Central memory CD8-positive, alpha-beta T cell (primary cell): ENCODE measurements at places on chromosomes 16 and 17.
A peak's percentile ranks its signal among the peaks of the same experiment; 100 is the strongest.

- peak; percentile 30 for DNase-seq
- peaks cover 29% of the 10 kb centered on the region for H3K36me3 ChIP-seq
- H3K4me1 ChIP-seq = no peaks in the 10 kb centered on the region
- no peak overlapping the region for H3K4me3 ChIP-seq
These were observed 22.1 kb downstream of the TRIM25 start for GRCh38 chr17:56891751-56892150.

- no peak overlapping the region for H3K4me3 ChIP-seq
- no peaks in the 10 kb centered on the region for H3K27me3 ChIP-seq
- no peaks in the 10 kb centered on the region for H3K4me1 ChIP-seq
- no peak overlapping the region for H3K27ac ChIP-seq
- DNase-seq = no peak
- H3K36me3 ChIP-seq = no peaks in the 10 kb centered on the region
These were observed 252.9 kb downstream of the GRIN2A start for GRCh38 chr16:9929313-9929712.

DNA sequence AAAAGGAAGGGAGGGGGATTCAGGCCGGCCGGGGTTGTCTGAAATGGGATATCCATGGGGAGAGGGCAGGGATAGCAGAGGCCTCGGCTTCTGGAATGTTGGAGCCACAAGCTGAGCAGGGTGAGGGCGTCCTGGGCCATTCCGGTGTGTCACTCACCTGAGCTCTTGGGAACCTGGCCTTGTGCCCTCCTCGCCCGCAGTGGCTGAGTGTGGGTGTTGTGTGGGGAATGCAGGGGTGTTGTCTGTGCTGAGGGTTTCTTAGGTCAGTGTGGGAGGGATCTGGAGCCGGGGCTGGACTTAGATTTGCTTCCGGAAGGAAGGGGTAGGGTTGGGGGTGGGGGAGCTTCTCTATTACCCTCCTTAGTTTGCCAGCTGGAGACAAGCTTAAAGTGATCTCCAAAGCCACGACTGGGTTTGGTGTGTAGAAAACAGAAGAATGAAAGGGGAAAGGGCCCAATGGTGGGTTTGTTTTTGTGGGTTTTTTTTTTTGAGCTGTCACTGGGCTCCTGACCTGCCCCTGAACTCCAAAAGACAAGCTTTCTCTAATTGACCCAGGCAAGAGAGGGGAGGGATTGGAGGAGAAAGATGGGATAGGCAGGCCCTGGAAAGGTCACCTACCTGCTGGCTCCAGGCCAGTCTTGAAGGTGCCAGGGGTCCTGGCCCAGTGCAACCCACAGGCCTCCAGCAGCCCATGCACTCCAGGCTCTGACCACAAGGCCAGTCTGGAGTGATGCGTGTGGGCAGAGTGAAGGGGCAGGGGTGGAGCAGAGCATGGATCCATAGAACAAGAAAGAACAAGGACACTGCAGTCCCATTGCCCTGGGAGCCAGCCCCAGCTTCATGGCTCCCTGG is at the start of gene SULT1A2:
TSS of gene SULT1A2 (minus strand) at position 211 of the 852 bp plus-strand sequence. CDS start 1,120 bp downstream, outside the sequence.
- H3K36me3 ChIP-seq = no peaks in the 10 kb centered on the region
- H3K27ac ChIP-seq = no peak within 1 kb of the TSS
- no peak within 1 kb of the TSS for H3K4me3 ChIP-seq
- H3K4me1 ChIP-seq = no peaks in the 10 kb centered on the region
- H3K27me3 ChIP-seq = no peaks in the 10 kb centered on the region

- H3K27ac ChIP-seq = no peak overlapping the region
- H3K27me3 ChIP-seq = no peaks in the 10 kb centered on the region
- H3K4me1 ChIP-seq = peaks cover 8% of the 10 kb centered on the region
- no peak overlapping the region for H3K4me3 ChIP-seq
These were observed 94.1 kb downstream of the SLC39A11 start for GRCh38 chr17:72998343-72998742.

GRCh38 chr16:30910427-30911029 is 12.8 kb upstream of the FBXL19 start:
- no peaks in the 10 kb centered on the region for H3K36me3 ChIP-seq
- no peak overlapping the region for H3K27ac ChIP-seq
- no peaks in the 10 kb centered on the region for H3K27me3 ChIP-seq
- H3K4me1 ChIP-seq = peaks cover 9% of the 10 kb centered on the region

GRCh38 chr16:17386229-17386628 is 84.5 kb downstream of the XYLT1 start:
- no peak for DNase-seq
- H3K36me3 ChIP-seq = no peaks in the 10 kb centered on the region
- H3K4me3 ChIP-seq = no peak overlapping the region
- H3K27me3 ChIP-seq = no peaks in the 10 kb centered on the region

- no peak for DNase-seq
- peaks cover 21% of the 10 kb centered on the region for H3K4me1 ChIP-seq
- no peak overlapping the region for H3K4me3 ChIP-seq
- no peak overlapping the region for H3K27ac ChIP-seq
- H3K27me3 ChIP-seq = no peaks in the 10 kb centered on the region
These were observed 8.8 kb downstream of the CNP start for GRCh38 chr17:41975099-41976083.

DNA sequence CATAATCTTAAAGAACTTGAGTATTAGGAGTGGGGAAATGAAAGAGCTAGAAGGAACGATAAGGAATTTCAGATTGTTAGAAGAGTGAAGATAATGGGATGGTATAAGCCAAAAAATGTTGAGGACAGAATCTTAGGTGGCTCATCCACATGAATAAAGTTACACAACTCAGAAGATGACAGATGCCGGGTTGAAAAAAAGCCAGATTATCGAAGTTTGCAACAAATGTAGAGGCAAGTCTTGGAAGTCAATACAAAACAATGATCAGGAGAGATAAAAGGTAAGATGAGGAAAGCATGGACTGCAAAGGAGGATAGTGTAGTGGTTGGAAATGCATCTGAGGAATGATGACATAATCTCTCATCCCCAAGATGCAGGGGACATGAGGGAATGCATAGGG is 45.1 kb upstream of the TAOK1 start:
- no peak overlapping the region for H3K27ac ChIP-seq
- H3K36me3 ChIP-seq = no peaks in the 10 kb centered on the region
- no peaks in the 10 kb centered on the region for H3K4me1 ChIP-seq
- H3K4me3 ChIP-seq = no peak overlapping the region
- H3K27me3 ChIP-seq = peaks cover 19% of the 10 kb centered on the region
- no peak for DNase-seq

DNA sequence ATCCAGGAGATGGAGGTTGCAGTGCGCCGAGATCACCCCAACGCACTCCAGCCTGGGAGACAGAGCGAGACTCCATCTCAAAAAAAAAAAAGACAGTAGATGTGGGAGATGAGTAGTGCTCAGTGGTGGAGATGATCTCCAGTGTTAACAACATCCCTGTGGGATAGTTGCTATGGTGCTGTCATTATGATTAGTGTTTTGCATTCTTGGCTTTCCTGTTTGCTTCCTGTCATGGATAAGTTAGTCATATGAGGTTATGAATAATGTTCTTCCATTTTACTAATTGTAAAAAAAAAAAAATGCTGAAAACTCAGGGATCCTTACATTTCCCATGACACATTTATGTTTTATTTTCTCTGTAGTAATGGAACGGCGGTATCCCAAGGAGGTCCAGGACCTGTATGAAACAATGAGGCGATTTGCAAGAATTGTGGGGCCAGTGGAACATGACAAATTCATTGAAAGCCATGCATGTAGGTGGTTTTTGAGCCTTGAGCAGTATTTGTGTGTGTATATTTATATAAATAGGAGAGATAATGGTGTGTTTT is 24.5 kb upstream of the DUSP14 start:
- H3K27me3 ChIP-seq = no peaks in the 10 kb centered on the region
- no peak overlapping the region for H3K27ac ChIP-seq
- no peak overlapping the region for H3K4me3 ChIP-seq
- H3K4me1 ChIP-seq = no peaks in the 10 kb centered on the region
- peaks cover 26% of the 10 kb centered on the region for H3K36me3 ChIP-seq
- no peak for DNase-seq

DNA sequence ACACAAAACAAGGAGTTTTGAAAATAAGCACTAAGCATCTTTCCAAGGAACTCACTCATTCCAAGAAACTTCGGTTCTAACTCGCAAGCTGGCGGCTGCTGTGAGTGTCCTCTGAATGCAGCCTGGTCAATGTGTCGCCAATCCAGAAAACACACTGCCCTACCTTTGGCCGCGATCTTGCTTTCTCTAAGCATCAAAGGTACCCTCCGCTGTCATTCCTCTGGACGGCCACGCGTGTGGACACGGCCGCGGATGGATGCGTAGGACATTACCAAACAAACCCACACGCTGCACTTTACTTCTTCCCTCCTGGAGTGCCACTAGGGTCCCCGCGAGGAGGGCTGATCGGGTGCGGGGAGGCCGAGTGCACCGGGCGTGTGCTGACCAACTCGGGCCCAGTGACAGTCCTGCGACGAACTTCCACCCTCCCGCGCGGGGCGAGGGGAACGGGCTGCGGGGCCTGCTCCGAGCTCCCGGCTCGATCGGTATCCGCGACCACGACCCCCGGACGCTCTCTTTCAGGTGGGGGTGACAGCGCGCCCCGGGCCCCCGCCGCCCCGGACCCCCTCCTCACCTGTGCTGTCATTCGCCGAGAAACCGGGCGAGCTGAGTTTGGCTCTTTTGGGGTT is 1.1 kb downstream of the CREBBP start:
- no peak for DNase-seq
- H3K27me3 ChIP-seq = peaks cover 9% of the 10 kb centered on the region
- H3K36me3 ChIP-seq = peaks cover 19% of the 10 kb centered on the region

GRCh38 chr16:66911112-66911511 is 7.6 kb downstream of the CDH16 start:
- no peak for DNase-seq
- H3K27me3 ChIP-seq = no peaks in the 10 kb centered on the region

GRCh38 chr17:208429-208828 is 27.0 kb upstream of the DOC2B start:
- no peaks in the 10 kb centered on the region for H3K36me3 ChIP-seq
- no peak overlapping the region for H3K27ac ChIP-seq
- DNase-seq = no peak
- H3K4me1 ChIP-seq = no peaks in the 10 kb centered on the region

GRCh38 chr16:80751167-80751566 is 53.2 kb downstream of the CDYL2 start:
- H3K4me3 ChIP-seq = no peak overlapping the region
- H3K4me1 ChIP-seq = peaks cover 31% of the 10 kb centered on the region
- H3K36me3 ChIP-seq = no peaks in the 10 kb centered on the region
- no peak for DNase-seq

GRCh38 chr16:69329369-69330285 is 761 bp downstream of the PDF start:
- peak overlapping the region; percentile 78 for H3K4me3 ChIP-seq
- H3K27ac ChIP-seq = peak overlapping the region; percentile 74
- H3K27me3 ChIP-seq = no peaks in the 10 kb centered on the region
- peaks cover 29% of the 10 kb centered on the region for H3K4me1 ChIP-seq
- peaks cover 29% of the 10 kb centered on the region for H3K36me3 ChIP-seq
